Upper lobe of left lung (tissue), 6 donors: ENCODE measurements at places on chromosomes 6 and 20. TPM values are rescaled to one million over a fixed set of nuclear protein-coding genes. Genes with fewer than 3 reads are reported as not detected.

DNA sequence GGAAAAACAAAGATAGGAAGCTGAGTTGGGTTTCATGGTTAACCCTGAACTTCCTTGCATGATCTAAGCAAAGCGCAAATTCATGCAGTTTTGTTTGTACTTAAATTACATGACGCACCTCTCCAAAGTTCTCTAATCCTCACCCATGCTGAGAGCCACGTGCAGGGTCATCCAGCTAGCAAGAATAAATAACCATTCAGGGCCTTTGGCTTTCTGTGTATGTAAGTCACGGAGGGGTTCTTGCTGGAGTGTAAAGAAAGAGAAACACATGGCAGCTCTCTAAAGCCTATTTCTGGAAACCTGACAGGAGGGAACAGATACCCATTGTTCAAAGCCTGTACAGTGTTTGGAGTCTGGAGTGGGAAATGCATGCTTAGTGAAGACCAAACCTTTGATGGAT is 171.7 kb upstream of the CCN2 start:
- no peak for DNase-seq

GRCh38 chr20:24795436-24795835 is 153.6 kb upstream of the CST7 start:
- DNase-seq: no peak

GRCh38 chr6:150600010-150600300 is 270 bp downstream of the PLEKHG1 start:
- peak; percentile 88 for DNase-seq

DNA sequence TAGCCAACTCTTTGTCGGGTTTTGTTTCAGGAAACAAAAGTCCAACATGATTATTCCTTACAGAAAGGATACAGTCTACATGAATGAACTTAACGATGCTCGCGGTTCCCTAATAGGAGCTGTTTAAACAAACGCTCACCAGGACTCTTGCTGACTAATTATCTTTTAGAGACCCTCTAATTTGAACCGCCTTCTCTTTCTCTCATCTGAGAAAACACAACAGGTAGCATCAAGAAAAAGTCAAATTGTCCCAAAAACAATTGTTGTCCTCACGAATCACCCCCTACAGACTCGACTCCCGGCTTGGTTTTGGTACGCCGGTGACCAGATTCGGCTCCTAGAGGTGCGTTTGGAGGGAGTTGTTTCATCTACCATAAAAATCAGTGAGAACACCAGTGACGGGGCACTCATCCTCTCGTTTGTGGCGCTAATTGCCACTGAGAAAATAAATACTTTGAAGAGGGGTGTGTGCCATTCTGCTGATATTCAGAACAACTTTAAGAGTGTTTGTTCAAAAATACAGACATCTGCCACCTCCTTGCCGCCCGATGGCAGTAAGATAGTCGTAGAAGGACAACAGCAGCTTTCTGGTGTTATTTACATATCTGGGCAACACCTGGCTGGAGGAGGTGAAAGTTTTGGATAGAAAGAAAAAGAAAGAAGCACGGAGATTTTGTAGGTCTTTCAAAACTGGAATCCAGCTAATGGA is 1.1 kb upstream of the SIM1 start:
- DNase-seq: no peak

DNA sequence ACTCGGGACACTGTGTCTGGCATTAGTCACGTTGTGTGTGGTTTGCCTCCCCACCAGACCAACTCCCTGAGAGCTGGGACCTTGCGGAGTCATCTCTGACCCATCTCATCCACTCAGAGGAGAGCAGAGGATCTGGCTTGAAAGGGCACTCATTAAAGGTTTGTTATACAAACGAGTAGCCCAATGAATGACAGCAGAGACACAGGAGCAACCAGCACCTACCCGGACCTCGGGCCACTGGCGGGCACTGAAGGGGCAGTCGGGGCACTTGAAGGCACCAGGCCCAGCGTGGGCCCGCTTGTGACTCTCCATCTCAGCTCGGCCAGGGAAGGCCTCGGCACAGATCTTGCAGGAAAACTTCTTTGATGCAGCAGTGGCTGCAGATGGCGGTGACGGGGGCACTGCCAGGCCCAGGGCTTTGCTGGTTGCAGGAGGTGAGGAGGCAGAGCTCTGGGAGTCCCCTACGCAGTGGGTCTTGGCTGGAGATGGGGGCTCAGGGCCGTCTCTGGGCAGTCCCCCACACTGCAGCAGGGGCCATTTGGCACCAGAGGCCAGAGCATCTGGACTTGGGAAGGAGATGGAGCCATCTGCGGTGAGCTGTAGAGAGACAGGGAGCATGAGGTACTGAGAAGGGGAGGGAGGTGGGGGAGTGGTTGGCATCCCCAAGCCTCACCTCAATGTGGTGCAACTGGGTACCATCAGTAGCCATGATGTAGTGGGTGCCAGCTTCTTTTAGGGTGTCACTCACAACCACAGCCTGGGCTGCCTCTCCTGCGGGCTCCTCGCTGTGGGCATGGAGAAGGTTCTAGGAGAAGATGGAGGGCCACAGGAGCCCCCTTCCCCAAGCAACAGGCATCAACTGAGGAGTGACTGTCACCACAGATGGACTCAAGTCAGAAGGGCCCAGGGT is 17.7 kb downstream of the PCIF1 start:
- no peak for DNase-seq

GRCh38 chr6:2782356-2782708 is 17.1 kb downstream of the WRNIP1 start:
- no peak for DNase-seq

GRCh38 chr20:34091637-34092200 is 20.3 kb downstream of the EIF2S2 start:
- no peak for DNase-seq

DNA sequence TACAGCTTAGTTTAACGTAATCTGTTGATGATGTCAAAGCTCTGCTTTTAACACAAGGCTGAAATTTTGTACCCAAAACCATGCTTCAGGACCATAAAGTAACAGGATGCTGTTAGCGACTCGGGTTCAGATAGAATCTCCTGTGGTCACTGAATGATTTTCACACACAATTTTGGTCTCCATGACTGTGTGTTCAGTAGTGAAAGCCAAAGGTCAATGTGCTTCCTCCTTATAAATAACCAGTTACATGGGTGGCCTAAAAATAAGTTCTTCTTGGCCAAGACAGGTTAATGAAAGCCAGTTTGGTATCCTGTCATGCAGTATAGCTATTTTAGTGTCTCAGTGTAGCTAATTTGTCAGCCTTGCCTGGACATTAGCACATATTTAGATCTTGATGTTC is 19.1 kb upstream of the LOC128125822 start:
- no peak for DNase-seq

- no peak for DNase-seq
These were observed 187.1 kb downstream of the BCAS1 start for GRCh38 chr20:53883098-53883911.

Gene NFYA
- 18.6 TPM for total RNA-seq

Gene SLC32A1
- total RNA-seq: not detected

Gene VEGFA
- 213 TPM for total RNA-seq

Gene CRISP2
- not detected for total RNA-seq

Gene SLX4IP
- 4.8 TPM for total RNA-seq

Gene PSORS1C2
- total RNA-seq: not detected
